Right renal pelvis (tissue), 4 donors: ENCODE measurements at places on chromosomes 4 and X.

DNA sequence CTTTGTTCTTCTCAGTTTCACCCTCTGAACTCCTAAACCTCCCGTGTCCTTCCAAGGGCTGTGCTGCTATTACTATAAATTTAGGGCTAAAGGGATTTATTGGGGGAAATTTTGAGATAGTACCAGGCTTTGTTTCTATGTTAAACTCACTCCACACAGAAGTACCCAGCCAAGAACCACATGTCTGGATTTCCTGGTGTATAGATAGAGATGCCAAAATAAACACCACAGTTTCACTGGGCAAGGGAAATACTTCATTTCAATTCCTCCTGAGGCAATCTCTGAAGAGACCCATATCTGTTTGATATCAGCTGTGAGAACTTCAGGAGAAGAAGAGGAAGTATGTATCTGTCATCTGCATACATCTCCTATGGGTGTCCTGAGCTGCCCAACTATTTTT, 21.7 kb upstream of the CLNK start:
- DNase-seq = no peak

GRCh38 chr4:24924309-24924781, 11.5 kb upstream of the CCDC149 start:
- DNase-seq = no peak

DNA sequence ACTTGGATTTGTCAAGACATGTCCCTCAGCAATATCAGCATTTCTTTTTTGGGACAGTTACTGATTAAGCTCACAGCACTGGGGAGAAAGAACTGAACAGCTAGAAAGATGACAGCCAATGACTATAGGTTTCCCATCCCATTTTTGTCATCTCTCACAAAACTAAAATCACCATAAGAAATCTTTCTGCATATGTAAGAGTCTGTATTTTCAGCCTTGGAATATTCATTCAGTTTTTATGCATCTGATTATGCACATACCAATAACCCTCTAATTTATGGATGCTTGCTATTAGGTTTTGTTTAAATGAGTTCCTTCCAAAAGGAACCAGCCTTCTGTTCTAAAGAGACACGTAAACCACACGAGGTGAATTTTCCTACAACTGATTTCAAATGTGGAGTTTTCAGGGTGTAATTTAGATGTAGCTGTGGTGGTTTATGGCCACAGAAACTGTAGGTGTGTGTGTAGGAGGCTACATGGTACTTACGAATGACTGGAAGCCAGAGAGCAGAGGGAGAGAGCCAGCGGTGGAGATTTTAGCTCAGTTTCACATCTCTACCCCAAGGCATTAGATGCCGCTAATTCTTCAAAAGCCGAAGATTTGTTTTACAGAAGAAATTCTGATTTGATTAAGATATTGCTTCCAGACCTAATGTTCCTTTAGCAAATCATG, 55.3 kb downstream of the AFF2 start:
- no peak for DNase-seq

DNA sequence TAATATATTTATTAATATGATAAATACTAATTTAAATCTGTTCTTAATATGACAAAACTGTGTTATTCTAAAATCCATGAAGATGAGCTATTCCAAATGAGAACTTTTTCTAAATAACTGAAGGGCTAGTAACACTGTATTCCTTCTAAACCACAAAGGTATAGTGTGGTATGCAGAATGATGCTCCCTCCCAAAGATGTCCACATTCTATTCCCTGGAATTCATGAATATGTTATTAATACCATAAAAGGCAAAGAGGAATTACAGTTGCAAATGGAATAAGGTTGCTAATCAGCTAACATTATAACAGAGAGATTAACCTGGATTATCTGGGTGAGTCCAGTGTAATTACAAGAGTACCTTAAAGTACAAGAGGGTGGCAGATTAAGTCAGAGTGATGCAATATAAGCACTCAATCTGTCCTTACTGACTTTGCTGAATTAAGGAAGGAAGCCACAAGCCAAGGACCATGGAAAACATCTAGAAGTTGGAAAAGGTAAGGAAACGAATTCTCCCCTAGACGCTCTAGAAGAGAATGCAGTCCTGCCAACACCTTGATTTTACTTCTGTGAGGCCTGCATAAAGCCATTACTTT, 20.7 kb upstream of the MAB21L2 start:
- no peak for DNase-seq

GRCh38 chr4:9762823-9763475, 18.5 kb upstream of the DRD5 start:
- peak; percentile 75 for DNase-seq

DNA sequence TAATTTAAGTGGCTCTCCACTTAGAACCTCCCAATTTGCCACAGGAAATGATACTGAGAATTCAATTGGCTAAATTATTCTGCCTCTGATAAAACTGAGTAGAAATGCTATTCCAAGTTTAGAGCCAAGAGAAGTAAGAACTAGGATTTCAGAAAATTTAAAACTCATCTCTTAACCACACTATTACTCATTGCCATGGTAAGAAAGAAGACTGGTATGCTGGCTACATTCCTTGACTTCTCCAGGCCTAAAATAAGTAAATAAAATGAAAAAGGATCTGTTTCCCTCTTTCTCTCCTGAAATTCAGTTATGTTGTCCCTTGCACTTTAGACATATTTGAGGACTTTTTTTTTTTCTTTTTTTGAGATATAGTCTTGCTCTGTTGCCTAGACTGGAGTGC, 23.3 kb downstream of the ZNF280C start:
- no peak for DNase-seq

- no peak for DNase-seq
These were observed 61.3 kb downstream of the LUZP4 start for GRCh38 chrX:115350711-115351381.

DNA sequence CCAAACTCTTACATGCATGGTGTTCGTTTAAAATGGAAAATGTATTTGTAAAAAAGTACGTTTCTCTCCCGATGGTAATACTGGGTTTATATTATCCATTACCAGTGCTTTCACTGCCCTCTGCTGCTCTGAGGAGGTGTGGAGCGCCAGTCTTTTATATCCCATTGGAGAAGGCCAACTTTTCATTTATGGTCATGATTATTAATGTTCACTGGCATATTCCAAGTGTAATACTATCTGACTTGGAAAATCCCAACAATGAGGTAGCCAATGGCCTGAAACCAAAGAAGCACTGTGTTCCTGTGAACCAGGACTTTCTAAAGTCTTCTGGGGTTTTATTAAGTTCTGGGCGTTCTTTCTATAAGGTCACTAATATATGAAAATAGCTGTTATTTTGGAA, 80.7 kb downstream of the SYNPO2 start:
- DNase-seq = peak; percentile 33

- no peak for DNase-seq
These were observed 89.4 kb upstream of the TRIM2 start for GRCh38 chr4:153114771-153115321.

- DNase-seq = no peak
These were observed 74.5 kb upstream of the HS3ST1 start for GRCh38 chr4:11503166-11503565.

GRCh38 chrX:3712870-3713224, 602 bp downstream of the PRKX start:
- no peak for DNase-seq

GRCh38 chrX:139596068-139596467, 65.5 kb downstream of the F9 start:
- no peak for DNase-seq

DNA sequence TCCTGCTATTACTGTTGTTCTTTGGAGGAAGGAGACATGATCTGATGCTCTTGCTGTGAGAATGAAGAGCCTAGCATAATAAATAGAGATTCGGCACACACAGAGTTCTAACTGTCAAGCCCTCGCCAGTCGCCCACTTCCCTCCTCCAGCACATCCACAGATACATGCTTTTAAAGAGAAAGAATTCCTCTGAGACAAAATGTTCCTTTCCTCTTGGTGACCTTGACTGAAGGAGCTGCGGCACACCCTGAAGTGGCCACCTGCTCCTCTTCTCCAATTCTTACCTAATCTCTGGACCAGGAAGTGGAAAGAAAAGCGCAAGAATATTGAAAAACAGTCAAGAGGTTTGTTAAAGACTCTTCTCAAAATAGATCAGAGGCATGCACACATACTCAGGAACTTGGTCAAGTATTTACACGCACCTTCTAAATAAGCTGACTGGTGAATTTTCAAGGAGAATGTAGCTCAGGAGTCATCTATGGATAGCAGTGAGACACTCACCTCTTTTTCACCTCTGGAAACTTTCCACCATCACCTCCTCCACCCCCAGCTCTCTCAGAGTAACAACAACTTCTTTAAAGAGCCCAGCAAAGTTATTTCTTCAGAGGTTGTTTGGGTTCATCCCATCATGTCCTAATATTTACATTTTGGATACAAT, 95.4 kb downstream of the PARM1 start:
- DNase-seq = no peak

DNA sequence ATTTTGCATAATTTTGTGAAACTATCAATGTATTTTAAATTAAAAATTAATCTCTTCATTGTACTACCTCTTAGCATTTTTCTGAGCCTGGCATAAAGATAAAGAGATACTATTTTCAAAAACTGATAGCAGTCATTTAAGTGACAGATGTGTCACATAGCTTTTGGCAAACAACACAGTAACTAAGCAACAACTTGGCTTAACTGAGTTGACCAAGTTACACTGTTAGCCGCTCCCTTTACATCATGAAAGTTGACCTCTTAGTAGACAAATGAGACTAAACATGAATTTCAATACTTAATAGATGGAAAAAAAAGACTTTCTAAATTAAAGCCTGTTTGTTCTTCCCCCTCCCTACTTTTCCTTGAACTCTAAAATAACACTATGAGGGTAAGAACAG, 62.0 kb downstream of the ATP8A1 start:
- DNase-seq = no peak

DNA sequence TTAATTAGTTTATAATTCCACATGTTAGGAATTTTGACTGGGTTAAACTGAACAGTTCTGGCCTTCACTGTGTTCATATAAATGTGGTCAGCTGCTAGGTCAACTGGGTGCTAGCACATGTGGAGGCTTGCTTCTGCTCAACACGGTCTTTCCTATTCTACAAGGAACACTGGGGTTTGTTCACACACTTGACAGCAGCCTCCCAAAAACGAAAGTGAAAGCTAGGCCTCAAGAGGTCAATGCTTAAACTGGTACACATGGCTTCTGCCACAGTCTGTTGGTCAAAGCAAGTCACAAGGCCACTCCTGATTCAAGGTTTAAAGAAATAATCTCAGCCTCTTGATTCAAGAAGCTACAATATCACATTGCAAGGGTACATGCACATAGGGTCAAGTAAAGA, 126.5 kb downstream of the QDPR start:
- DNase-seq = no peak

DNA sequence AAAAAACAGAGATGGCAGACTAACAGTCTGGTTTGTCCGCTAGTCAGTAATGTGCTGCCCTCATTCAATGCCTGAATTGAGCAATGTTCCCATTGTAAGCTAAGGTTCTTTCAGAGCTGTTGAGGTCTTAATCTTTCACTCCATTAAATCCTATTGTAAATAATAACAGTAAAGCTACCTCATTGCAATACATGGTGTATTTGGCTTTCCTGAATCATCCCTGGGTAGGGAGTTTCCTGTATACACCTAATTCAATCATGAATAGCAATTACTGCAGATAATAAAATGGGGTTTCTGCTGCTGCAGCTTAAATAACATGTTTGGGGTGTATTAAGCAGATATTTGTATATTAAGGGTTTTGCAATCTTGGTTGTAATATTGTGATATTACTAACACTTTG, 1100.2 kb upstream of the INTU start:
- no peak for DNase-seq

GRCh38 chr4:69833251-69833650, 26.7 kb downstream of the SULT1E1 start:
- DNase-seq = no peak

GRCh38 chr4:169658975-169659715, 38.8 kb downstream of the CLCN3 start:
- DNase-seq = no peak

DNA sequence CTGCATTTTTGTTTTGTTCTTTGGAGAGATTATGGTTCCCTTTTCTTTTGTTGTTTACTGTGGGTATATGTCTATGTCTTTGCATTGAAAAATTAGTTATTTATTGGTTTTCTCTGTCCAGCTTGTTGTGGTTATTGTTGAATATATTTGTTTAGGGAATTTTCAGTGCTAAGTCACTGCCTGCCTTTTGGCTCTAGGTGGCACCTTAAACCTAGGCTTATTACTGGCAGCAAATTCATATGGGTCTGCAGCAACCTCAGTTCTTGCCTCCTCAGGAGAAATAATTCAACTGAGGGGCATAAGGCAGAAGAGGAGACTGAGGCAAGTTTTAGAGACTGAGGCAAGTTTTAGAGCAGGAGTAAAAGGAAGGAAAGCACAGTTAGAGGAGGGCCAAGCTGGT, 1157.3 kb upstream of the AGA start:
- no peak for DNase-seq

DNA sequence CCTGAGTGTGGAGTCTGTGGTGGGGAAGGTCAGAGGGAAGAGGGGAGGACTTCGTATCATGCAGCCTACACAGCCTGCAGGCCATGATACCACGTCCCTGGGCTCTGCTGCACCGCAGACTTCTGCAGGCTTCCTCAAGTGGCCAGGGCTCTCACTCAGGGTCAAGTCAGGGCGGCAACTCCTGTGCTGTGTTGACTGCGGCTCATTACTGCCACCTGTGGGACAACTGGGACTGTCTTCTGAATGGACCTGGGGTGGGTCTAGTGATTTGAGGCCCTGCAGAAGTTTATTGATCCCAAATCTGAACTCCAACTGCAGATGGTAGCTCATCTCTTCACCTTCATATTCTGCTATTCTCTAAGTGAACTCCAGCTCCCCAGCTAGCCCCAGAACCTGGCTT, 167.1 kb downstream of the NSUN7 start:
- no peak for DNase-seq

GRCh38 chr4:153531000-153531358, 64.8 kb downstream of the TMEM131L start:
- DNase-seq = no peak

DNA sequence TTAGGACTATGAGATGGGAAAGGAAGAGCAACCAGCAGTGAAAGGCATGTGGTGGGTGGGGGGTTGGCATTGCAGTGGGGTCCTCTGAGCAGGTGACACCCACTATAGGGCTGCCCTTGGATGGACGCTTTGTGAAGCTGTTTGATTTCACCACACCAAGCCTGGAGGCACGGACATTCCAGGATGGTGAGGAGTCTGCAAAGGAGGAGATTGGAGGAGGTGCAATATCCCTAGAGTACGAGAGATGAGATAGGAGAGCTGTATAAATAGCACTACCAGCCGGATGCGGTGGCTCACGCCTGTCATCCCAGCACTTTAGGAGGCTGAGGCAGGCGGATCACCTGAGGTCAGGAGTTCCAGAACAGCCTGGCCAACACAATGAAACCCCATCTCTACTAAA, 42.3 kb downstream of the SHOX start:
- DNase-seq = no peak

DNA sequence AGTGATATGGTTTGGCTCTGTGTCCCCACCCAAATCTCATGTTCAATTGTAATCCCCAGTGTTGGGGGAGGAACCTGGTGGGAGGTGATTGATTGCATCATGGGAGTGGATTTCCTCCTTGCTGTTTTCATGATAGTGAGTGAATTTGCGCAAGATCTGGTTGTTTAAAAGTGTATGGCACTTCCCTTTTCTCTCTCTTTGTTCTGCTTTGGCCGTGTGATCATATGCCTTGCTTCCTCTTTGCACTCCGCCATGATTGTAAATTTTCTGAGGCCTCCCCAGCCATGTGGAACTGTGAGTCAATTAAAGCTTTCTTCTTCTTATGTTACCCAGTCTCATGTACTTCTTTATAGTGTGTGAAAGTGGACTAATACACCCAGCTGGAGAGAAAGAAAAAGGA, 113.0 kb upstream of the AADAT start:
- DNase-seq = no peak

GRCh38 chr4:130143656-130144055, 1047.7 kb downstream of the C4orf33 start:
- DNase-seq = no peak
